ENCODE measurements at places on chromosomes 6 and 20.

GRCh38 chr6:80959034-80959433 lies 793.4 kb downstream of the TENT5A start:
- DNase-seq, result no peak

DNA sequence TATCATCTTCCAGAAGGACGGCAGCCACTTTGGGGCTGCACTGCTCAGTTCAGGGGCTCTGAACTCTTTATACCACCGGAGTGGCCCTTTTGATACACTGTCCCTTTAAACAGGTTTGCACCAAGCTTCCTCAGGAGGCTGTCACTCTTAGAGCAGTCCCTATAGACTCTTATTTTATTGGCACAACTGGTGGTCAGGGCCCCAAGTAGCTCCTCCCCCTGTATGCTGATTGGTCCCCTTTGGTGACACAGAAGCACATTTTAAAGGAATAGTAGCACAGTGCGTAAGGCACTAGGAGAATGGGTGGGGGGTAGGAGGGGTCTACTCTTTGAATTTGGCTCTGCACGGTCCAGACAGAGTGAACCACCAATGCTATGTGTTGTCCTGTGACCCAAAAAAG lies 122.6 kb upstream of the MLN start:
- DNase-seq, result no peak

GRCh38 chr6:79430913-79431536 lies 106.2 kb downstream of the LCA5 start:
- DNase-seq, result no peak

- DNase-seq, result peak; percentile 4
Observed at GRCh38 chr6:75997696-75998095, 74.8 kb downstream of the IMPG1 start.

- DNase-seq, result no peak
Observed at GRCh38 chr6:43781941-43782704, 12.1 kb downstream of the VEGFA start.

DNA sequence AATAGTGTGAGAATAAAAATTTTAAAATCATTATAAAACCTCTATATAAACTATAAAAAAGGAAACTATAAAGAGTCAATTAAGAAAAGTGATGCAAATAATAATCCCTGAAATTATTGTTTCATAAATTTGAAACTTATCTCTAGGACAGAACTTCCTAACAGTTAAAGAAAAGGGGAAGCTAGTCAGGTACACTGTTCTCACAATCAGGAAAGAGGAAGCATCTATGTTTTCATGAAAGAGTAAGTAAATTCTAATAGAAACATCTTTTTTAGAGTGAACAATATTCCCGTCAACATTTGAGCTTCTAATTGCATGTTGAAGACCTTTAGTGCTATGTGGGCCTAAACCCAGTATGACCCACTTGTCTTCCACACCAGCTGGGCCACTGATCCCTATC lies 1.2 kb upstream of the ADGRF1 start:
- DNase-seq, result no peak
